Activated naive CD8-positive, alpha-beta T cell treated with anti-CD3 and anti-CD28 coated beads, Interleukin-2, amount 10 ng/mL, durations not matched to agents 7 days and 5 days (primary cell): ENCODE measurements at places on chromosomes 11 and 22.

DNA sequence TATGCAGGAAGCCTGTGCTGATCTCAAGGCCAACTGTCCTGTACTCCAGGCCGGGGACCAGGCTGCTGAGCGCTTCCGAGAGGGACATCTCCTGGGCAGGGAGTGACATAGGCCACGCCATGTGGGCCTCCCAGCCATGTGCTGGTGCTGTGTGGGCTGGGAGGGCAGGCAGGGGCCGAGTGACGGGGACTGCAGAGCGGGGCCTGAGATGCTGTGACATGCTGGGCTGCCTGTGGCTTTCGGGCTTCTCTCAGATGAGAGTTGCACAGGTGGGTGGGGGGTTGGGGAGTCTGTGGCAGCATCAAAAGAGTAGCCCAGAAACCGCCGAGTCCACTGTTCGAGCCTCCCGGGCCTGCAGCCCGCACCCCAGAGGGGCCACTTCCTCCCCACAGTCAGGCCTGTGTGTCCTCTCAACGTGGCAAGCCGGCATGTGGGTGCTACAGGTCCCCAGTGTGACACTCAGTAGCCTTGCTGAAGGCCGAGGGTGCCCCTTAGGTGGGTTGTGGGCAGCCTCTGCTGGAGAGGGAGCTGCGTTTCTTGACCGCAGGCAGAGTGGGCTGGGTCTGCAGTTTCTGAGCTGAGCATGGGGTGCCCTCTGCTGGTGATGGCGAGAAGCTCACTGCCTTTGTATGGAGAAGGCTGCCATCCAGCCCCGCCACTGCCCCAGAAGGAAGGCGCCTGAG is 101.2 kb downstream of the BCR start:
- H3K4me1 ChIP-seq, result peaks cover 6% of the 10 kb centered on the region
- peak; percentile 84 for DNase-seq
- H3K4me3 ChIP-seq, result no peak overlapping the region
- H3K27me3 ChIP-seq, result no peaks in the 10 kb centered on the region
- H3K36me3 ChIP-seq, result no peaks in the 10 kb centered on the region

DNA sequence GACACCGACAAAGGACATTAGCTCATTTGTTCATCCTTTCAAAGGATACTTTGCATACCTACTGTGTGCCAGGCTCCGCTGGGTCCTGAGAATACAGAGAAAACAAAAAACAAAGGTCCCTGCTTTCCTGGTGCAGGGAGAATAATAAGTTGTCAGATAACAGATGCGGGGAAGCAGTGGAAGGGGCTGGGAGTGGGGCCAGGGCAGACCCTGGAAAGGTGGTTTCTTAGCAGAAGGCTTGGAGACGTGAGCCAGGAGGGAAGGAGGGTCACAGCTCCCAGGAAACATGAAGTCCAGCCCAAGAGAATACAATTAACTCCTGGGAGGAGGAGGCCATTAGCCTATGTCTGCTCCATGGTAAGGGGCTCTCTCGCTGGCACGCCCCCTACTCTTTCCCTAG is 9.8 kb upstream of the ANO1 start:
- H3K27me3 ChIP-seq, result peaks cover 41% of the 10 kb centered on the region
- H3K36me3 ChIP-seq, result no peaks in the 10 kb centered on the region
- no peak overlapping the region for H3K27ac ChIP-seq
- no peak overlapping the region for H3K4me3 ChIP-seq

DNA sequence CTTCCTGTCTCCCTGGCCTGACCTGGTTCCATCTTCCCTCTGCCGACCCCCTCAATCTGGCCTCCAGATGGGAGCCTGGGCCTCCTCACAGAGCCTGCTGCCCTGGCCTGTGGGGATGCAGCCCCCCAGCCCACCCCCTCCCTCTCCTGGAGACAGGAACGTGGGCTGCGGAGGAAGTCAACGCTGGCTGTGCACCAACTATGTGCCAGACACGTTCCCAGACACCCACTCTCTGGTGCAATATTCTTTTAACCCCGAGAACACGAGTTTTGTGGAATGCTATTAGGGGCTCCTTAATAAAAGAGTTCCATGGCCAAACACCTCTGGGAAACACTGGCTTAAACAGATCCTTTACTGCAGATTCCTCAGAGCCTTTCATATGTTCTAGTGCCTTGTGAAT is 15.9 kb downstream of the WNT11 start:
- H3K4me1 ChIP-seq, result peaks cover 1% of the 10 kb centered on the region
- H3K4me3 ChIP-seq, result no peak overlapping the region
- H3K36me3 ChIP-seq, result no peaks in the 10 kb centered on the region
- DNase-seq, result no peak
- H3K27me3 ChIP-seq, result no peaks in the 10 kb centered on the region

DNA sequence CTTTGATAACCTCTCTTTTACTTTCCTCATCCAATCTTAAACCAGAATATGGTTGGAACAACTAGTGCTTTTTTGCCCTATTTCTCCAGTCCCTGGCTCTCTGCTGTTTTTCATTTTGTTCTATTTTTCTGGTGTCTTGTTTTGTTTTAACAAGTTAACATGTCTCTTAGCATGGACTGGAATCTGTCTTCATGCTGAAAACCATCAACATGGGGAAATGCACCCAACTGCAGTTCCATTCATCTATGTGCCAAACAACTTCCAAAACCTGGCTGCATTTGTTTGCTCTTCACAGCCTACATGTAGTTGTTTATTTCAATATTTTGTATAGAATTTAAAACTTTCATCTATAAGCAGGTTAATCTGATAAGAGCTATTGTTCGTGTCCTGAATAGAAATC is 46.8 kb upstream of the NOX4 start:
- H3K4me3 ChIP-seq, result no peak overlapping the region
- H3K4me1 ChIP-seq, result no peaks in the 10 kb centered on the region
- DNase-seq, result no peak
- no peaks in the 10 kb centered on the region for H3K36me3 ChIP-seq
- H3K27me3 ChIP-seq, result no peaks in the 10 kb centered on the region

- no peak for DNase-seq
- H3K27me3 ChIP-seq, result no peaks in the 10 kb centered on the region
- H3K4me1 ChIP-seq, result no peaks in the 10 kb centered on the region
- no peaks in the 10 kb centered on the region for H3K36me3 ChIP-seq
- no peak overlapping the region for H3K4me3 ChIP-seq
These were observed 203.7 kb downstream of the ARHGAP42 start for GRCh38 chr11:100890789-100891188.

DNA sequence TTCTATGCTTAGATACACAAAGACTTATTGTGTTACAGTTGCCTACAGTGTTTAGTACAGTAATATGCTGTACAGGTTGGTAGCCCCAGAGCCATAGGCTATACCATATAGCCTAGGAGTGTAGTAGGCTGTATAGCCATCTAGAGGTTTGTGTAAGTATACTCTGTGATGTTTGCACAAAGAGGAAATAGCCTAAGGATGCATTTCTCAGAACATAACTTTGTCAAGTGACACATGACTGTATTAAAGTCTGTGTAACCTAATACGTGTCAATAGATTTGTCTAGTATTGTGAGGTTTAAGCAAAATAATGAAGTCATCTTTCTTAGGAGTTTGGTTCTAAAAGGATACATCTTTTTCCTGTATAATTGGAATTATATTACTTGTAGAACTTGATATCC is 5.5 kb downstream of the ZC3H12C start:
- no peak for DNase-seq
- H3K4me1 ChIP-seq, result no peaks in the 10 kb centered on the region
- H3K27me3 ChIP-seq, result peaks cover 39% of the 10 kb centered on the region
- no peak overlapping the region for H3K4me3 ChIP-seq

DNA sequence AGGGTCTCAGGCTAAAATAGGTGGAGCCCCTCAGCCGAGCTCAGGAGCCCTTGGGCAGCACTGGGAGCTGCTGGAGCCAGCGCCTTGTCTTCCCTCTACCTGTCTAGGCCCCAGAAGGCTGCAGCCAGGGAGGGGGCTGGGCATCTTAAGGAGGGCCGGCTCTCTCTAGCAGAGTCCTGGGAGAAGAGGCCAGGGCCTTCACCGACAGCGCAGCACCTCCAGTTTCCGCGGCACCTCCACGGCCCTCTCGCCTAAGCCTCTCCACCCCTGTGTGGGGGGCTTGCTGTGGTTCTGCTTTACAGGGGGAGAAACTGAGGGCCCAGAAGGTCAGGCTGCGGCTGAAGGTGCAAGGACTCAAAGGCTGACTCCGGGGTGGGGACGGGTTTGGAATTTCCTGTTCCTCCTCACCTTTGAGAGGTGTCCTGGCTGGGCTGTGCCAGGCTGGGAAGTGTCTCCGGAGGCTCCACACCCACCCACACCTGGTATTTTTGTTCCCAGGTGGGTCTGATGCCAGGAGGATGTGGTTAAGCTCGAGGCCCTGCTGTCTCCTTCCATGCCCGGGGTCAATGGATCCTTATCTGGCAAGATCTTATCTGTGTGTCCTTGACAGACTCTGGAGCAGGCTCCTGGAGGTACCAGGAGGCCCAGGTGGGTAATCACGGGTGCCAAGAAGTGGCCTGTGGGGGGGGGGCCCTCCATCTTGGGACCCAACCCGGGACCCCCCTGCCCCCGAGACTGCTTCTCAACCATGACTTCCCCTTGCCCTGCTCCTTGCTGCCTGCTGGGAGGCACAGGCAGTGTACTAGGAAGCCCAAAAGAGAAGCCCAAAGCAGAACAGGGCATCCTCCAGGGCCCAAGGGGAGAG is 95.3 kb upstream of the FGF3 start:
- peak; percentile 20 for DNase-seq
- H3K36me3 ChIP-seq, result no peaks in the 10 kb centered on the region
- H3K4me1 ChIP-seq, result peaks cover 1% of the 10 kb centered on the region

DNA sequence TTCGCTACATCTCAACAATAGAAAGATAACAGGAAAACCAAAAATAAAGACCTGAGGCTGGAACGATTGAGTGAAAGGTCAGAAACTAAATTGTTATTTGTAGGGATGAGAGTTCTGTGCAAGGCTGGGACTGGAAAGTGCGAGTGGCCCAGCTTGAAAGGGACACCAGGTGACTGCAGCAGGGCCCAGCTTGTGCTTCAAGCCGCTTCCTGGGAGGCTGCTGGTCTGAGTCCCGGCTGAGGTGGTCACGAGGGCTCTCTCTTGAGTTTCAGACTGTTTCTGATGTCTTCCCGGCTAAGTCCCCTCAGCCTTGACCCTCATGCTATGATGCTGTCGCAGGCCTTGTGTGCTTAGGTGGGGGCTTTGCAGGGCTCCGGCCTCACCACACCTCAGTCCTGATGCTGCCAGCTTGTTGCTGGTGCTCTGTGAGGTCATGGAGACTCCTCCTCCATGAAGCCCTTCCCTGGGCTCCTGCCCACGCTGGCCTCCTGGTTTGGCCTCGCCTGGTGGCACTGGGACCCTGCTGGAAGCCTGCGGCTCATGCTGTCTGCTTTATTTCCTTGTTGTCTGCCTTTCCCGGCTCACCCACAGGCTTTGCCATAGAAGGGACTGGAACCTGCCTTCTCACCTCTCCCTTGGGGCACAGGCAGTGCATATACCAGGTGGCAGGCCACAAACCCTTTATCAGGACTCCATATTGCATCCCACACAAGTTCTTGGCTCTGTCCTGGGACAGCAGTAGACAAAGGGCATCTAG is 4.0 kb downstream of the BANF1 start:
- no peak for DNase-seq
- peaks cover 7% of the 10 kb centered on the region for H3K36me3 ChIP-seq
- peaks cover 11% of the 10 kb centered on the region for H3K27me3 ChIP-seq
- no peak overlapping the region for H3K4me3 ChIP-seq
- H3K4me1 ChIP-seq, result peaks cover 12% of the 10 kb centered on the region
- H3K27ac ChIP-seq, result no peak overlapping the region

DNA sequence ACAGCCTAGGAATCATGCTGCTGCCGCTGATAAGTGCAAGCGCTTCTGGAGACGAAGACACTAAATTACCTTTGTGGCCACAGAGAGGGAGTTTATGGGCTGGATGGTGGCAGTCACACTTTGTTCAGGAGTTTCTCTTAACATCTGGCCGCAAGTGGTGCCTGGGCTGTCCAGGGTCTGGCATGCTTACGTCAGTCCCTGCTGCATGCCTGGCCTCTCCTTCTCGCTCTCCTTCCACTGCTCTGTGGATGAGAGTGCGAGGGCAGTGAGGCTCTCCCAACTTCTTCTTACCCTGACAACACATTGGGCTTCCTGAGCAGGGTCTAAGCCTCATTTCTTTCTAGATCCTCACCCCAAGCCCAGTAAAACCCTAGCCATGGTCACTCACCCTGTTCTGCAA is 160.7 kb upstream of the SEZ6L start:
- DNase-seq, result no peak
- H3K4me1 ChIP-seq, result no peaks in the 10 kb centered on the region
- no peak overlapping the region for H3K27ac ChIP-seq
- H3K4me3 ChIP-seq, result no peak overlapping the region
- no peaks in the 10 kb centered on the region for H3K36me3 ChIP-seq

GRCh38 chr11:48074425-48075181 is 94.2 kb downstream of the PTPRJ start:
- no peak overlapping the region for H3K27ac ChIP-seq
- H3K4me3 ChIP-seq, result no peak overlapping the region
- peaks cover 44% of the 10 kb centered on the region for H3K36me3 ChIP-seq

DNA sequence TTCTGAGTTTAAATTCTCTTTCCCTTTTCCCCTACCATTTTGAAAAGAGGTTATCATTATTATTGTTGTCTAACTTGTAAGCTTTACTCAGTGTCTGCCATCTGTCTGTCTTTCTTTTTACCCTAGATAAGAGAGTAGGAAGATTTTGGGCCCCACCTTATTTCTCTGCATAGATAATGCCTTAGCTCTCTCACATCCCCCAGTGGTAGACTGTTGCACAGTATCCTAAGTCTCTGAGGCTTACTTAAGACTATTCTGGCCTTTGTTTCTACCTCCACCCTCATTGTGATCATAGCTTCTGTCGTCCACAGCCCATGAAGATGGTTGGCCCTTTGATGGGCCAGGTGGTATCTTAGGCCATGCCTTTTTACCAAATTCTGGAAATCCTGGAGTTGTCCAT is 3.6 kb upstream of the OR51L1 start:
- no peaks in the 10 kb centered on the region for H3K27me3 ChIP-seq
- H3K27ac ChIP-seq, result no peak overlapping the region
- no peaks in the 10 kb centered on the region for H3K36me3 ChIP-seq
- no peaks in the 10 kb centered on the region for H3K4me1 ChIP-seq
- no peak for DNase-seq

- peaks cover 11% of the 10 kb centered on the region for H3K4me1 ChIP-seq
- peaks cover 6% of the 10 kb centered on the region for H3K36me3 ChIP-seq
- no peak overlapping the region for H3K27ac ChIP-seq
- no peak overlapping the region for H3K4me3 ChIP-seq
- no peak for DNase-seq
These were observed 86.1 kb upstream of the BID start for GRCh38 chr22:17860220-17860965.

DNA sequence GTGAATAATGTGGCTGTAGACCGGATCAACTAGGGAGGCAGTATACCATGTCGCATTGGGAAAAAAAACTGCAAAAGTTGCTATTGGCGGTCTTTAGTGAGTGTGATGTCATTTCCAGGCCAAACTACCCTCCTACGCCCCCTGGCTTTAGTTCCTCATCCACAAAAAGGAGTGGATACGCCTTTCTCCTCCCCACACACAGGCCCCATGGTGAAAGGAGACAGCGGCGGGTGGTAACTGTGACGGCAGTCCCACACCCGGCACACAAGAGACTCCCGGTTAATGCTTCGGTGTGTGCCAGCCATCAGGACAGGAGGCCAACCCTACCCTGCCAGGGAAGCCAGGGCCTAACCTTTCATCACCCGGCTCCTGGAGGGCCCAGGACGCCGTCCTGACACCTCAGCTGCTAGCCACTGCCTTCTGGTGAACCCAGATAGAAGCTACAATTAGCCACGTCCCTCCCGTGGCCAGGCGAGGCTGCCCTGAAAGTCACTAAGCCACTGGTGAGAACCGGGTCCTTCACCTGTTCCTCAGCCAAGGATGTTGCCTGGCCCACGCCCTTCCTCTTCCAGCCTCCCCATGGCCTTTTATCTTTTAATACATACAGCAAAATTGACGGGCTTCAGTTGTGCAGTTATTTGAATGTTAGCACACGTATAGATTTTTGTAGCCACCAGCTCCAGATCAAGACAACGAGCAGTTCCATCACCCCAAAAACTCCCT is 10.8 kb downstream of the TP53I11 start:
- DNase-seq, result no peak
- peaks cover 6% of the 10 kb centered on the region for H3K4me1 ChIP-seq
- H3K4me3 ChIP-seq, result no peak overlapping the region
- no peak overlapping the region for H3K27ac ChIP-seq
